ENCODE measurements at places on chromosomes 2 and 18. TPM values are rescaled to one million over a fixed set of nuclear protein-coding genes. Genes with fewer than 3 reads are reported as not detected.

Gene TRIM43
- not detected for total RNA-seq

Gene LBH
- total RNA-seq: 208 TPM

Gene TUBB8B
- total RNA-seq: not detected

Gene TTC32
- total RNA-seq: 7.5 TPM

Gene SMYD1
- 295 TPM for total RNA-seq

Gene SKA1
- total RNA-seq: 0.13 TPM

Gene FRZB
- total RNA-seq: 4.3 TPM

Gene NABP1
- 6.6 TPM for total RNA-seq

Gene BBS5
- total RNA-seq: 8.2 TPM

Gene CRYGC
- total RNA-seq: not detected

Gene IL1R2
- 1.0 TPM for total RNA-seq

Gene ACVR1C
- 0.59 TPM for total RNA-seq

Gene SEPTIN10
- total RNA-seq: 57.4 TPM

Gene CMPK2
- 5.5 TPM for total RNA-seq

Gene TUBB6
- 155 TPM for total RNA-seq

Gene FBXO36
- 1.2 TPM for total RNA-seq

Gene TTN
- 4,176 TPM for total RNA-seq

Gene CABYR
- total RNA-seq: 0.59 TPM

Gene TRIP12
- total RNA-seq: 222 TPM

Gene GAREM2
- total RNA-seq: 1.1 TPM

Gene OR6B2
- total RNA-seq: not detected

Gene SPHKAP
- 61.2 TPM for total RNA-seq

Gene MERTK
- 5.8 TPM for total RNA-seq

Gene RAPGEF4
- total RNA-seq: 12.6 TPM

Gene CYTIP
- 2.5 TPM for total RNA-seq

Gene MAIP1
- total RNA-seq: 20.6 TPM

Gene SH3YL1
- 12.9 TPM for total RNA-seq

Gene IL1RL2
- 0.35 TPM for total RNA-seq

Gene SERPINB13
- not detected for total RNA-seq

Gene DLGAP1
- 6.5 TPM for total RNA-seq

Gene RASGRP3
- 49.4 TPM for total RNA-seq

Gene CUL3
- 66.0 TPM for total RNA-seq

Gene EDAR
- not detected for total RNA-seq

Gene RAB6C
- total RNA-seq: not detected

Gene MAP3K19
- not detected for total RNA-seq

Gene TEX44
- total RNA-seq: not detected

Gene EIPR1
- total RNA-seq: 10.5 TPM

Gene ITGA6
- 38.9 TPM for total RNA-seq

Gene SERPINB4
- not detected for total RNA-seq

Gene ZSWIM2
- total RNA-seq: not detected

Gene CDK15
- total RNA-seq: 0.22 TPM

Gene ALPG
- total RNA-seq: not detected

Gene AGPS
- total RNA-seq: 27.5 TPM

Gene COL4A3
- total RNA-seq: 1.6 TPM

Gene HOXD9
- total RNA-seq: not detected

Measured in cardiac septum (tissue), 1 donor.